GM23248 (cell line): ENCODE measurements at places on chromosomes 7 and 10. TPM values are rescaled to one million over a fixed set of nuclear protein-coding genes. Genes with fewer than 3 reads are reported as not detected.

DNA sequence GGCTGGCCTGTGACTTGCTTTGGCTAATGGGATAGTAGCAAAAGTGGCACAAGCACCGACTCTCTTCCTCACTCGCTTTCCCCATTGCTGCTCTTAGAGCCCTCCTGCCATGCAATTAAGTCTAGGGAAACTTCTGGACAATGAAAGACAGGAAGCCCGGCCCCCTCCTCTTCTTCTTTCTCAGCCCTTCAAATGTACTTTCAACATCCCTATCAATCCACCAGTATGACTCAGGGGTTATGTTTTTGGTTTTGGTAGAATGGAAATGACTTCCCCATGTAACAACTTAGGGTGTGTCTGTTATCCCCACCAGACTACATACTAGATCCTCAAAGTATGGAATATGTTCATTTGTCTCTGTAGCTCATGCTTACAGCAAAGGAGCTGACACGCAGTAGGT is 139.0 kb upstream of the GDF10 start:
- DNase-seq: no peak

GRCh38 chr10:114559636-114560035 is 98.4 kb downstream of the ABLIM1 start:
- DNase-seq: no peak

DNA sequence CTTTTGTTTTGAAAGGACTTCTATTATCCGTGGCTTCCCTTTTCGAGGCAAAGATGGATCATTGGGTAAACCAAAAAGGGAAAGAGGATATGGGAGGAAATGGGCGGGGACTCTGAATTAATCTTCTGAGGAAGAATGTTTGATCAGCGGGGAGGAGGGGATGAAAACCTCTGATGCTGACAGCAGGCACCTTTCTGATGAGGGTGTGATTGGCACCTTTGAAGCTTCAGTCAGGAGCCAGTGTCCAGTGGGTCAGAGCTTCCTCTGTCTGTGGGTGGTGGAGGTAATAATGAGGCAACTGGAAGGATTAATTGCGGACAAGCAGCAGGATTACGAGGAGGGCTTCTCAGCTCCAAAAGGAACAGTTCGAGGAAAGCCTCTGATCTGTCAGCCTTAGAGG is 877.6 kb downstream of the LRMDA start:
- DNase-seq: no peak

DNA sequence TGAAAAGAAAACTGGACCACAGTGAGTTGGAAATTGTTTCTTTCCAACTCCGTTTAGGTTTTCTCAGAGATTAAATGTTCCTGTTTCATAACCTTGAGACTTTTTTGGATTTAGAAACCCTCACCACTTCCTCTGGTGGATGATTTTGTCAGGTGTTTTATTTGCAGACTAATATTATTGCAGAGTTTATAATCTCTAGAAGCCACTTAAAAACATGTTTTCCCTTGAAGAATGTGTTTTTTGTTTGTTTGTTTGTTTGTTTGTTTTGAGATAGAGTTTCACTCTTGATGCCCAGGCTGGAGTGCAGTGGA is 520 bp upstream of the MICU1 start:
- DNase-seq: no peak

The CCDC3 gene
- not detected in 2 replicates for total RNA-seq

The MBLAC1 gene
- 0.43 and 1.9 TPM in 2 replicates for total RNA-seq
